Keratinocyte (primary cell): ENCODE measurements at places on chromosomes 7 and 10.
A peak's percentile ranks its signal among the peaks of the same experiment; 100 is the strongest.

DNA sequence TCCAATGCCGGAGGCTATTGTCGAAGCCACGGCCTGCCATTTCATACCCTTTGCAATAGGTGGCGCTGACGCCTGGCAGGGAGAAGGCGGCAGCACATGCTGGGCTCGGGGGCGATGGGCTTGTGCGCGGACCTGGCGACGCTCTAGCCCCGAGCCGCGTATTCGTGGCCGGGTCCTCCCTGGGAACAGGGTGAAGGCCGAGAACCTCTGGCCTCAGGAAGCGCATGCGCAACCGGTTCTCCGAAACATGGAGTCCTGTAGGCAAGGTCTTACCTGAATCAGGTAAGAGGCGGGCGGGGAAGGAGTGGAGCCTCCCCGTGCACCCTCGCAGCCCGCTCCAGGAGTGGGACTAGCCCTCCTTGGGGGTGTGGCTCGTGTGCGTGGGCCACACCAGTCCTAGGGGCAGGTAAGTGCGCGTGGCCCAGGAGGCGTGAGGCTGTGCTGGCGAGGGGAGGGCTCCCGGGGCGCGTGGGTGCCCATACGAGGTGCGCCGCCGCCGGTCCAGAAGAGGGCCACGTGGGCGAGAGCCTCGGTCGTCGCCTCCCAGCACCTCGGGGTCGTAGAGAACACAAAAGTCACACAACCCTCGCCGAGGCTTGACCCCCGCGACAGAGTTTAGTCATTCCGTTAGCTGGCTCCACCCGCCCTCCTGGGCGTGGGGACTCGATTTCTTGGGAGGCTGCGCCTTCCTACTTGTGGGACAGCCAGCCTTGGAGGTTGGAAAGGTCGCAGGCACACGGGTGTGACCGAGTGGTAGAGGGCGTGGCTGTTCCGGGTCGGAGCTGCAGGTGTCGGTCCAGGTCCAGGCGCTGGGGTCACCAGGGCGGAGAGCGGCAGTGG lies 5.6 kb upstream of the MEST start:
- DNase-seq, result peak; percentile 15

- DNase-seq, result no peak
Observed at GRCh38 chr7:53628775-53629174, 593.3 kb downstream of the POM121L12 start.

GRCh38 chr10:115026056-115026745 lies 67.0 kb upstream of the ATRNL1 start:
- no peak for DNase-seq

DNA sequence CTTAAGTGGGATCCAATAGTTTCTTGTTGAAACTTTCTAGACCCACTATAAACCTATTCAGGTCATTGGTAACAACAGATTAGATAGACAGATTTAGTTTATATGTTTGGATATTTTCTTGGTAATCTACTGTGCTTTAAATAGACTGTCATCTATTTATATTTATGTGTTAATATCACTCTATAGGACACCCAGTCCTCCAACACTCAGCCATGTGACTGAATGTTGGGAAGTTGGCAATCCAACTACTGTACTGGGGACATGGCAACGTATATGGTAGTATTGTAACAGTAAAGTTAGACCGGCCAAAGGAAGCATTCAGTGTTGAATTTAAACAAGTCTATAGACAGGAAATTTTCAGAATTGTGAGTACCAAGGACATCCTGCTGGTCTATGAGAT lies 42.6 kb upstream of the HECTD2 start:
- DNase-seq, result no peak

DNA sequence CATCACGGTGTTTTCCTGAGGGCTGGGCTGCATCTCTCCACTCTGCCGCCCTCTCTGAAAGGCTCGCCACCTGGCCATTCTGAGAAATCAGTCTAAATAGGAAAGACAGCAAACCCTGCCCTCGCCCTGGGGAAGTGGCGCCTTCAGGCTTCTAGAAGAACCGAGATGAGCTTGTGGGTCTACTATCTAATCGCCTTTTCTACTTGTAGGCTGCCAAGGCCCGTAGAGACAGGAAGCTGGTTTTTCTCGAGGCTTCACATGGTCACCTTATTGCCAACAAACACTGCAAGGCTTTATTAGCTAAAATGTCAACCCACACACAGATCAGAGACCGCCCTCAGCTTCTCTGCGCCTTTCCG lies 21.4 kb downstream of the LAT2 start:
- DNase-seq, result no peak

DNA sequence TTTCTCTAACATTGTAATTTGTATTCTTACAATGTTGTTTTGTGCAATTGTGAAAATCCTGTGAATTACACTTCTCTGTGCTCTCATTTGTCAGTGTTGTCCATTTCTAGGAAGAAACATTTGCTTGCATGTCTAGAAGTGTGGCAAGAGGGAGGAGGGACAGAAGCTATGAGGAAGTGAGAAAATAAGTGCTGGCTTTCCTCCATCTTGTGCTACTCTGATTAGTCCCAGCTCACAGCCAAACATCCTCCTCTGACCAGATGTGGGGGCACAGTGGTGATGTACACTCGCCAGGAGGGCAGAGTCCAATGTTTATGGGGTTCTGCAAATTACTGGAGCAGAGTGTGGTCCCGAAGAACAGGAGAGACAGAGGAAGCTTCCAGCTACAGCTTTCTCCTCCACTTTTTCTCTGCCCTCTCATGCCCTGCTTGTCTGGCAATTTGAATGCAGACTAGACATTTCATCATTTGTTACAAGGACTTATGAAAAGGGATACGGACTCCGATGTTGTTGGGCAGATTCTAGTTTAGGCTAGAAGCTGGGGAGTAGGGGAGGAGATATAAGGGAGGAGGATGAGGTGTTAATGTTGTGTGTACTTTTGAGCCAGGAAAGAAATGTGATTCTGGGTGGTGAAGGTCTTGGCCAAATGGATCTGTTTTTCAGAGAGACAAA lies 131.0 kb upstream of the C1GALT1 start:
- DNase-seq, result no peak

- no peak for DNase-seq
Observed at GRCh38 chr7:44379366-44380188, 54.2 kb upstream of the CAMK2B start.

- no peak for DNase-seq
Observed at GRCh38 chr7:90582164-90582563, 14.0 kb upstream of the CDK14 start.

GRCh38 chr7:20514364-20514763 lies 101.1 kb upstream of the ABCB5 start:
- peak; percentile 53 for DNase-seq

DNA sequence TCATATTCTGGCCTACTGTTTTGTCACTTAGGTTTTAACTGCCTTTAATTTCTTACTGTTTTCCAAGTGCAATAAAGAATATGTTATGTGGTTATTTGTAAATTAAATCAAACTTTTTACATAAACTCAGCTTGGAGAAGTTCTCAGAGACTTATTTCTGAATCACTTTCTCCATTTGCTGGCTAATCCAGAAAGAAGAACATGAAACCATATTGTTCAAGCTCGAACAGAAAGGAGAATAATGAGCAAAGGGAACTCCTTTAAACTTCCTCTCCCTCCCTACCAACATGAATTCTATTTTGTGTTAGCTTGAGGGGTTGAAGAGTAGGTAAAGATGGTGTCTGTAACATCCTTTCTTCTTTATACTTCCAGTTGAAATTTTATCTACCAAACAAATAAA lies 52.3 kb downstream of the SHTN1 start:
- DNase-seq, result no peak

GRCh38 chr7:16841681-16842080 lies 36.9 kb upstream of the AGR2 start:
- DNase-seq, result no peak

- DNase-seq, result no peak
Observed at GRCh38 chr7:117312593-117313580, 10.0 kb downstream of the WNT2 start.

- no peak for DNase-seq
Observed at GRCh38 chr10:14554091-14554490, 220.6 kb downstream of the FAM107B start.

DNA sequence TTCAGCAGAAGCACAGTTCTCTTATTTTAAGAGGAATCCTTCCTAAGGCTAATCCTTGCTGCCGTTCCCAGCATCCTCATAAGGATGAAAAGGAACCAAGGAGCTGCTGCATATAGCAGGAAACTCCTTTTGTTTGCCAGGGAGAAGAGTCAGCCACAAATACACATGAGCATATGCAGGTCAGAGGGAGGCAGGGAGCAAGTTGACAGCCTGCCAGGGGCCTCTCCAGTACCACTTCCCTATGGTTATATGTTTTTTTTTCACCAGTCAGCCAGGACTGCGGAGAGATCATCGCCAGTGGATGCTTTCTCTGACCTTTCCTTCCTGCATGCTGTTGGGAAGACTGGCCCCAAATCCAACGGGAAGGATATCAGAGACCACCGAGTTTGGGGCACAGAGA lies 39.8 kb downstream of the SLC35B4 start:
- DNase-seq, result no peak

DNA sequence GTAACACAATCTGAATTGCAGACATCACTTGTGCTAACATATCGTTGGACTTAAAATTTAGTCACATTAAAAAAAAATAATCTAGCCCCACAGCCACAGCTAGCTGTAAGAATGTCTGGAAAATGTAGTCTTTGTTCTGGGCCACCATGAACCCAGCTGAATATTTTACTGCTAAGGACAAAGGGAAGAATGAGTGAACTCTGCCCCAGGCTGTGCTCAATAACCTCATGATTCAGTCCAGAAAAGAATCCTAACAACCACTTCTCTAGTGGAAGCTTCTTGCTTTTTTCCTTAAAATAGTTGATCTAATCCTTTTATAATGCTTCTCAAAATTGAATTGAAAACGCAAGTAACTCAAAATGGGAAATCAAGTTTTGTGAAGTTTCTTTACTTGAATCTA lies 25.6 kb upstream of the SOSTDC1 start:
- no peak for DNase-seq

- DNase-seq, result no peak
Observed at GRCh38 chr10:93968540-93968945, 25.2 kb upstream of the PLCE1 start.

DNA sequence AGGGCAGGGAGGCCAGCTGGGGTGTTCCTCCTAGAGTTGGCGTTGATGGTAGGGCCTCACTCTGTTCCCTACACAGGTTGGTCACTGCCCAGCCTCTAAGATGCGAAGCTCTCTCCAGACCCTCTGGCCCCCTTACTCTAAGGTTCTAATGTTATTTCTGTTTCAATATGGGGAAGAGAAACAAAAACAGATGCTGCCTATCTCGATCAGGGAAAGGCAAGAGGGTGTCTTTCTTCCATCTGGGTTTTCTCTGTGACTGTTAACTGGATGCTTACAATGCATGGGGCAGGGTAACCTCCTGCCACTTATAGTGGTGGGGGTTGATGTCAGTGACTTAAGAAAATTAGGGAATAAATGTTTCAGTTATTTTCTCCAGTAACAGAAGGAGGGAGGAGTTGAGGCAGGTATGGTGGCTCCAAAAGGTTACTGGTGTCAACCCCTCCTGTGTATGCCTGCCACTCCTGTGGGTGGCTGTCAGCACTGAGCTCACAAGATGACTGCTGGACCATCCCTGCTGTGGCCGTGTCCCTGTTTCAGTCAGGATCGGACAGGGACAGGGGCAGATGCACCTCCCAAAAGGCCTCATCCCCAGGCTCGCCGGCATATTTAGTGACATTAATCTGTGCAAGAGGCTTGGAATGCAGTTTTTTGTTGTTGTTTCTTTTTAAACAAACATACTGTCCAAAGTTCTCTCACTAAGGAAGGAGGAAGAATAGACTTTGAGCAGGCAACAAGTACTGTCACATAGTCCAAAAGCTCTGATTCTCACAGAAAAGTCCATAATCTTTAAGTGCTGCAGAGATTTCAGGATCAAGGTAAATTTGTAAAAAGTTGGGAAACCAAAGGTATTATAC lies 39.6 kb upstream of the SYPL1 start:
- no peak for DNase-seq

- no peak for DNase-seq
Observed at GRCh38 chr7:8628656-8629055, 195.2 kb downstream of the NXPH1 start.

GRCh38 chr10:86849181-86849894 lies 92.9 kb downstream of the BMPR1A start:
- DNase-seq, result no peak

GRCh38 chr10:12022580-12023257 lies 19.9 kb downstream of the UPF2 start:
- DNase-seq, result no peak

DNA sequence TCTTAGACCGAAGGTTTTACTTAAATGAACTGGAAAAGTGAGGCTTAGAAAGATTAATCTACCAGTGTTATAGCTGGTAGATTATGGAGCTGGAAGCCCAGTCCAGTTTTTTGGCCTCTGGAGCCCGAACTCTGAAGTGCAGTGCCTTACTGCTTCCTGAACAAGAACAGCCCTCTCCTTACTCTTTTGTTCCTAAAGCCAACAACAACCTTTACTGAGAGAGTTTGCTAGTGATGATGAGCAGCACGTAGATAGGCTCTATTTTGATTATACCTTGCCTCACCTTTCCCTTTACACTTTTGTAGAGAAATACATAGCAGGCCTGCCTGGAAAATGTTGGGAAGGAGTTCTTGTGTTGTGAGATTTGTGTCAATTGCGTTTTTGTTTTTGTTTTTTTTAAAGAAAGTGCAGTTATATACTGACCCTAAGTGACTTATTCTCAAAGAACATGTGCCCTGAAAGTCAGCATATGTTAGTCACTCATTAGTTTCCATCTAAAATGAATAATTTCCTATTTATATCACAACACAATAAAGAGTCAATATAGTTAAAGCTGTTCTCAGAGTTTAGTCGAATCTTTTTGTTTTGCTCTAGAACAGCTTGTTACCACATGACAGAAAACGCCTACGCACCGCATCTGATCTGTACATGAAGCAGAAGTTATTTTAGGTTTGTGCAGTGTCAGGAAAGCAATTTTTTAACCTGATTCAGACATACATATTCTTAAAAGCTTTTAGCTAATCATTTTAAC lies 33.0 kb downstream of the PLEKHA1 start:
- no peak for DNase-seq

DNA sequence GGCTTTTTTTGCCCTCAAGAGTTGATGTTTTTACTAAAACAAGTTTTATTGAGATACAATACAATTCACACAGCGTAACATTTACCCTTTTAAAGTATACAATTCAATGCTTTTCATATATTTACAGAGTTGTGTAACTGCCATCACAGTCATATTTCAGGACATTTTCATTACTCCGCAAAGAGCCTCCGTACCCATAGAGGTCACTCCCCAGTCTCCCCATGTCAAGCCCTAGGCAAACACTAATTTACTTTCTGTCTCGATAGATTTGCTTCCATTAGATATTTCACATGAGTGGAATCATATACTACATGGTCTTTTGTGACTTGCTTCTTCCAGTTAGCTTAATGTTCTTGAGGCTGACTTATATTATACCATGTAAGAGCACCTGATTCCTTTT lies 183.8 kb downstream of the PRKCQ start:
- DNase-seq, result no peak

DNA sequence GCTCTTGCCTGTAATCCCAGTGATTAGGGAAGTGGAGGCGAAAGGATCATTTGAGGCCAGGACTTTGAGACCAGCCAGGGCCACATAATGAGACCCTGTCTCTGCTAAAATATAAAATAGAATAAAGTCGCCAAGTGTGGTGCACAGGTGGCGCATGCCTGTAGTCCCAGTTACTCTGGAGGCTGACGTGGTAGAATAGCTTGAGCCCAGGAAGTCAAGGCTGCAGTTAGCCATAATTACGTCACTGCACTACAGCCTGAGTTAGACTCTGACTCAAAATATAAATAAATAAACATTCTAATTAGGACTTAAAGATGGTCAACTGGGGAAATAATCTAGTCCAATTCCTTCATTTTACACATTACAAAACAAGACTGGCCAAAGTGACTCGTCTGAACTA lies 768 bp downstream of the CHCHD2 start:
- DNase-seq, result peak; percentile 40

- no peak for DNase-seq
Observed at GRCh38 chr10:68239596-68240150, 7.8 kb upstream of the ATOH7 start.
